ENCODE measurements at places on chromosomes 12 and 14.

- DNase-seq: no peak
These were observed 35.6 kb downstream of the CHGA start for GRCh38 chr14:92958373-92959188.

DNA sequence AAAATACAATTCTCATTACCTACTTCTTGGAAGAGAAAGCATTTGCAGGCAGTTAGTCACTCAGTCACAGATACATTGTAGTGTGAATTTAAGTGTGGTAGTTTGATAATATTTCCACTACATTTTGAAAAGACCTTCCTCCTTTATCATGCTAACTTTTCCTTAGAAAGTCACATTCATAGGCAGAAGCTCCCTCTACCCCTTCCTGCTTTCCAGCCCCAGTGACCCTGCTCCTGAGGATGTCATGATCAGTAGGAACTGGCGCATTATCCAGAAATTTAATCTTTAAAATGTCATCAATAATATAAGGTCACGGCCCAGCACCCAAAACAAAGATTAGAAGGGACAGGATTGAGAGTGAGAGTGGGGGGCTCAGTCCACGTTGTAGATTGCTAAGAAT is 707.4 kb upstream of the STXBP6 start:
- no peak for DNase-seq

DNA sequence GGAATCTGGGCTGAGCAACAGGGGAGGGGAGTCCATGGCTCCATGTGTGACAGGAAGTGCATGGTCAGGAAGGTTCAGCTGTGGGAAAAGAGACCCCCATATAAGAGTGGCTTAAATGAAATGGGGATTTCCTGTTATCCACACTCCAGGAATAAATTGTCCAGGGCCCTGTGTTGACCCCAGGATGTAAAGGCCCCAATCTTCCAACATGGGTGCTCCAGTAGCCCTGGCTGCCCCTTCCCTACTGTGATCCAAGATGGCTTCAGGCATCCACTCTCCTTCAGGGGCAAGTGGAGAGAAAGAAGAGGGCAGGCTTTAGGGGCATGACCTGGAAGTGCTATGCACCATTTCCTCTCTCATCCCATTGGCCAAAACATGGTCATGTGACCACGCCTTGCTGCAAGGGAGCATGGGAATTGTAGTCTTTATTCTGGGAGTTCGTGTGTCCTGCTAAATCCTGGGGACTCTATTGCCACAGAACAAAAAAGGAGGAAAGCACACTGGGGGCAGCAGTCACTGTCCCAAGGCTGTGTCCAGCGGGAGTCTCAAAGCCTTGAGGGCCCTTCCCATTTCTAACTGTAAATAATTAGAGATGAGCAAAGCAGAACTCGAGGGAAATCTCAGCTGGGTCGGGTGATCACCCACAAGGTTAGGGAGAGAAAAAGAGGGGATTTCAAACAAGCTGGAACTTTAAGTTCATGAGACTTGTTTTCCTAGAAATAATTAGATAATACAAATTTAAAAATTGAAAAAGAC is 289.2 kb downstream of the ADGRD1 start:
- no peak for DNase-seq

DNA sequence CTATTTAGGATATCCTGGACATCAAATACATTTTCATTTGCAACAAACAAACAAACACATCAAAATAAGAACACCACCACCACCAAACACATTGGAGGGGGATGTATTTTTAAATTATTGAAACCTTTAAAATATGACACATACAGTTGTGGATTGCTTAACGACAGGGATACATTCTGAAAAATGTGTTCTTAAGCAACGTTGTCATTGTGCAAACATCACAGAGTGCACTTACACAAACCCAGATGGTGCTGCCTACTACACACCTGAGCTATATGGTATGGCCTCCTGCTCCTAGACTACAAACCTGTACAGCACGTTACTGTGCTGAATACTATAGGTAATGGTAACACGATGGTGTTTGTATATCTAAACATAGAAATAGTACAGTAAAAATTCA is 19.4 kb downstream of the PYGL start:
- DNase-seq: no peak

GRCh38 chr14:73463411-73463810 is 5.1 kb upstream of the NUMB start:
- no peak for DNase-seq

DNA sequence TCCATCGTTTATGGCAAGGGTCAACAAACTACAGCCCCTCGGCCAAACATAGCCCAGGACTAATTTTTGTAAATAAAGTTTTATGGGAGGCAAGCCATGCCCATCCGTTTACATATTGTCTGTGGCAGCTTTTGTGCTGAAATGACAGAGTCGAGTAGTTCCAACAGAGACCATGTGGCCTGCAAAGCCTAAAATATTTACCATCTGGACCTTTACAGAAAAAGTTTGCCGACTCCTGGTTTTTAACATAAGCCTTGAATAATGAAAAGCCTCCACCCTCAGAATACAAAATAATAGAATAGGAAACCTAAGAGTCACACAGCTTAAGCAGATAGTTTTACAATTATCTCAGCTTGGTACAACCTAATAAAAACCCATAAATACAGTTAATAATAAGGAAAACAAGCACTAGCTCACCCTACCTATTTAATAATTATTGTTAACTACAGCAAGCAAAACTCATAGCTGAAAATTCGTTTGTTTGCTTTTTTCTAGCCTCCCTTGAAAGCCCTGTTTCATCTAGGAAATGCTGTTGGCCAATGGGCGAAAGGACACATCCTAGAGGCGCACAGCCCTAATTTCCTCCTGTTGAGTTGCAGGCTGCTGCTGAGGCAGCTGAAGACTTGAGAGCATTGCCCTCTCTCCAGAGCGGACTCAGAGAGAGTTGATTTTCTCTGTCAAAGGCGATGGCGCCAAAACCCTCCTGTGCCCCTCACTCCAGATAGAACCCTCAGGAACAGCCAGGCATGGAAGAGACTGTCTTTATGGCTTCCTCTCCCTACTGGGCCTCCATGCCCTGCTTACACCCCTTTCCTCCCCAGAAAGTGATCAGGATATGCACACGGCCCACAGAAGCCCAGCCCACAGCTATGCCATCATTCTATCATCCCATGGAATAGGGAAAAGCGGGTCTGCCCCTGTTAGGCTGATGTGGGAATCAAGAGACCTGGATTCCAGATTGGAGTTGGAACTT is 107.2 kb downstream of the DPF3 start:
- no peak for DNase-seq

- no peak for DNase-seq
These were observed 25.9 kb downstream of the SUDS3 start for GRCh38 chr12:118402251-118402650.

- no peak for DNase-seq
These were observed 26.0 kb upstream of the TBX5 start for GRCh38 chr12:114431902-114432301.

DNA sequence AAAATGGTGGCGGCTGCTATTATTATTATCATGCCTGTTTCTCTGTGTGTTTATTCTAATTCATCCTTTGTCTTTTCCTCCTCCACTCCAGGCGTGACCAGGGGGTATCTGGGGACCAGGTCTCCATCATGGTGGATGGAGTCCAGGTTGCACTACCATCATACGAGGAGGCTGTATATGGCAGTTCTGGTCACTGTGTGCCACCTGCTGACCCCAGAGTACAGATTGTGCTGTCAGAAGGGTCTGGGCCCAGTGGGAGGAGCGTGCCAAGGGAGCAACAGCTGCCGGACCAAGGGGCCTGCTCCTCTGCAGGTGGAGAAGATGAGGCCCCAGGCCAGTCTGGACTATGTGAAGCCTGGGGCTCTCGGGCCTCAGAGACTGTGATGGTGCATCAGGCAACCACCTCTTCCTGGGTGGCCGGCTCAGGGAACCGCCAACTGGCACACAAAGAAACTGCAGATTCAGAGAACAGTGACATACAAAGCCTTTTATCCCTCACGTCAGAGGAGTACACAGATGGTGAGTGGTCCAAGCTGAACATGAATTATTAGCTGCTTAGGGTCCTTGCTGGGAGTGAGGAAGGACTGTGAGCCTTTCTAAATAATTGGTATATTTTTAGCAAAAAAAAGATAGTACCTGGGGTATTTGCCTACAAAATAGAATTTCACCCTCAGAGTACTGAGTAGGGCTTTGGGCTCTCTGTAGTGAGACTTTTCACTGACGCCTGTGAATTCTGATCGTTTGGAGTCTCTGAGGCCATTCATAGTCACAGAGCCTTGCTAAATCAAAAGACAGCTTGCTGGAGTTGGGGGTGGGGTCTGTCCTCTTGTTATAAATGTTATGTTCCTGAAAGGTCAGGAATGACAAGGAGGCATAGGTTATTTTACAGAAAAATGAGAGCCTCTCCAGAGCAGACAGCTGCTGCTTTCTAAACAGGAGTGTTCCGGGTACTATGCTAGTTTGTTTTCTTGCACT is 58.1 kb upstream of the SRSF5 start:
- no peak for DNase-seq

GRCh38 chr12:103783744-103784664 is 57.0 kb downstream of the NT5DC3 start:
- DNase-seq: no peak

DNA sequence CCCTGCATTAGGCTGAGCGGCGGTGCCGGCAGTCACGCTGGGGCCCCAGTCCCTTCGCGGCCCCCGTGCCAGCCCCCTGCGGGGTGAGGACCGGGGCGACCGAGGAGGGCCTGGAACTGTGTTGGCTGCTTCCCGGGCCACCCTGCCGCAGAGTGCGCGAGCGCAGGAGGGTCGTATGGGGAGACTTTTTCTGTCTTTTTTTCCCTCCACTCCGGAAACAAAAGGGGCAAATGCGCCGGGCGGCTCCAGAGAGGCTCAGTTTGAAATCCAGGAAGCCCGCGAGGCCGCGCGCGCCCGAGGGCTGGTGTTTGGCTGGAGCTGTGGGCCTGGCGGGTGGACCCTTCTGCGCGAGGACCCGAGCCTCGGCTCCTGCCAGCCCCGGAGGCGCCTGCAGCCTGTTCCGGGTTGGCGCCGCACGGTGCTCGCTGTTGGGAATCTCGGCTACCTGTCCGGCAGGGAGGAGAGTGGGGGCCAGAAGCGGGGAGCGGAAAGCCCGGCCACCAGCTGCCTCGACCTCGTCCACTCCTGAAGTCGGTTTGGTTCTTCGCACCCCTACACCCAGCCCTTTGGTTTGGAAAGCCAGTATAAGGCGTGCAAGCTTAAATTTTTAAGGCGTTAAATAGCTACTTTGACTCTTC is 638 bp downstream of the PLEKHG3 start:
- DNase-seq: no peak

DNA sequence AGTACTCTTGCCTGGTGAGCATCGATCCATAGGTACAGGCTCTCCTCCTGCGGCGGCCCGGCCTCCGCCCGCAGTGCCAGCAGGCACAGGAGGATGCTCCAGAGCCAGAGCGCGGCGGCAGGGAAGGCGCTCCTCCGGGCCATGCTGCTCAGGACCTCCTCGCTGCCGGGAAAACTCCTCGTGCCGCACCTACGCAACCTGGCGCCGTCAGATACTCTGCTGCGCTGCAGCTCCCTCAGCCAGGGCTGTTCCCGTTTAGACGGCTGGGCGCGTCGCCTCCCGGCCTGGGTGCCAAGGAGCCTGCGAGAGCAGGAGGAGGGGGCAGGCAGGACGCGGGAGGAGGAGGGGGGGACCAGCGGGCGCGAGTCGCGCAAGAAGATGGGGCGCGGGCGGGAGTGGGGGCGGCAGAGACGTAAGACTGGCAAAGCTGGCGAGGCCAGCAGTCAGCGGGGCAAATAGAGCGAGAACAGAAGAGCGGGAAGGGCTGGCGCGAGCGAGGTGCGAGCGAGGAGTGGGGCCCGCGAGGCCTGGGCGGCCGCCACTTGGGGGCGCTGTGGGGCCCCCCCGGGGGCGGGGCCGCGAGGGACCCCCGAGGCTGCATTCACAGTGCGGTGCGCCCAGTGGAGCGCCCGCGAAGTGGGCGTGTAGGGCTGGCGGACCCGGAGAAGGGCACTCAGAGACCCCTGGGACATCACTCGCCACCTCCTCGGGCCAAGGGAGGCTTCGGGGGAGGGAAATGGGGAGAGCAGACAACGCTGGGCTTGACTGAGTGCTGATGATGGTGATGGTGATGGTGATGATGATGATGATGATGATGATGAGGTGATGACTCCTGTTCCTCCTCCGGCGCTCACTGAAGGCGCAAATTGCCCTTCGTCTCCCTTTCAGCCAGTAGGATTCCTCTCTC is at the start of gene WIF1:
TSS of gene WIF1 (minus strand) at position 257 of the 907 bp plus-strand sequence. CDS start at position 143, 114 bp downstream.
- no peak for DNase-seq

GRCh38 chr12:75724928-75725312 is 213.5 kb upstream of the KRR1 start:
- no peak for DNase-seq

DNA sequence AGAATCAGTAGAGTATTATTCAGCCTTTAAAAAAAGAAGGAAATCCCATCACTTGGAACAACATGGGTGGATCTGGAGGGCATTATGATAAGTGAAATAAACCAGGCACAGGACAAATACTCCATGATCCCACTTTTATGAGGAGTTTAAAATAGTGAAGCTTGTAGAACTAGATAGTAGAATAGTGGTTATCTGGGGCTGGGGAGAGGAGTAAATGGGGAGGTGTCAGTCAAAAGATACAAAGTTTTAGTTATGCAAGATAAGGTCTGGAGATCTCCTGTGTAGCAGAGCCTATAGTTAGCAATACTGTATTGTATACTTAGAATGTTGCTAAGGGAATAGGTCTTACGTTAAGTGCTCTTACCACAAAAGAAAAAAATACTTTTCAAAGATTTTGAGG is 64.9 kb downstream of the RIC8B start:
- no peak for DNase-seq

DNA sequence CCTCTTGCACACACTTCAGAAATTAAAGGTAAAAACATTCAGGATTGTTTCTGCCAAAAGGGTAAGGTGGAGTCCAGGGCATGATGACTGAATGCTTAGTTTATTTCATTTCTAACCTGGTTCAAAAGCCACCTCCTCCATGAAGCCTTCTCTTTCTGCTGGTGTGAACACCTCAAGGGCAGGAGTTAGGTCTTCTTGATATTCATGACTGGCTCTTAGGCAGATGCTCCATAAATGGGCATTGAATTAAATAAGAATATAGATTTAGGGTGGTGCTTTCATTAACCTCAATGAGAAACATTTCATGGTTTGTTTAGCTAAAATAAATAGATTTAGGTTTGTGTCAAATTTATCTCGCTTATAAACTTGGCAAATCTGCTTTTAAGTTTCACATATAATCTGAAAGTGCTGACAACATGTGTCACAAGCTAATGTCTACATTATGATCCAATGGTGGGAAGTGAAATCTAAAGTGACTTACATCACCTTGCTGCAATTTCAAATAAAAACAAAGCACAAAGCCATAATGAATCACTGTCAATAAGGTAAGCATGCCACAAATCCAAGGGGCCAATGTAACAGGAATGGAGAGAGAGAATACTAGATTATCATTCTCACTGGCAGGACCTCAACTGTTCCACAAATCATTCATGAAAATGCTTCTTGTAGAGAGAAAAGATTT is 72.7 kb upstream of the GRIP1 start:
- no peak for DNase-seq

- DNase-seq: no peak
These were observed 51.6 kb downstream of the GPATCH2L start for GRCh38 chr14:76203086-76204001.
